Type B pancreatic cell (in vitro differentiated cells): ENCODE measurements at places on chromosomes 13 and 19. TPM values are rescaled to one million over a fixed set of nuclear protein-coding genes. Genes with fewer than 3 reads are reported as not detected.
A peak's percentile ranks its signal among the peaks of the same experiment; 100 is the strongest.

- H3K27me3 ChIP-seq = no peaks in the 10 kb centered on the region
- no peak for DNase-seq
- H3K36me3 ChIP-seq = no peaks in the 10 kb centered on the region
These were observed 525.3 kb downstream of the KLF12 start for GRCh38 chr13:73608711-73609485.

DNA sequence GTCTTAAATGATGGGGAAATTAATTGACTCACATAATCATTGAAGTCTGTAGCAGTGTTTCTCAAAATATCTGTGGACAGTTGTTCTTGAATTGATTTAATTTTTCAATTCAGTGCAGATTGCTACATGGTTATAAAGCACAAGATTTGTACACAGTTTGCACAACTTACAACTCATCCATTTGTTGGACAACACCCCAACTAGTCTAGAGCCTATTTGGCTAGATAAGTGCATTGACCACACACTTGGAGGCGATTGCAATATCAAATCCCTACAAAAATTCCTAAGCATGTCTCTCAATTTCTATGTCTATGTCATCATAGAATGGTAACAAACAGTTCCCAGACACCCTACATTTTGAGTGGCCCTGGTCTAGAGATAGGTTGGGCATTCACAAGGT, 48.0 kb upstream of the IPO5 start:
- H3K4me1 ChIP-seq = no peaks in the 10 kb centered on the region
- H3K27me3 ChIP-seq = peaks cover 9% of the 10 kb centered on the region
- H3K4me3 ChIP-seq = no peak overlapping the region

- no peak for DNase-seq
- H3K27ac ChIP-seq = peak overlapping the region; percentile 55
These were observed 13.1 kb downstream of the NOP53 start for GRCh38 chr19:47758443-47758804.

GRCh38 chr19:50333235-50333736, 4.1 kb upstream of the KCNC3 start:
- DNase-seq = peak; percentile 94
- H3K27ac ChIP-seq = peak overlapping the region; percentile 97
- H3K27me3 ChIP-seq = peaks cover 18% of the 10 kb centered on the region
- peak overlapping the region; percentile 91 for H3K4me3 ChIP-seq
- peaks cover 8% of the 10 kb centered on the region for H3K36me3 ChIP-seq
- H3K4me1 ChIP-seq = peaks cover 24% of the 10 kb centered on the region

GRCh38 chr19:38389957-38390924, 1.7 kb downstream of the SPRED3 start:
- H3K27ac ChIP-seq = peak overlapping the region; percentile 55
- DNase-seq = no peak
- H3K36me3 ChIP-seq = peaks cover 17% of the 10 kb centered on the region
- H3K4me1 ChIP-seq = peaks cover 9% of the 10 kb centered on the region
- peaks cover 48% of the 10 kb centered on the region for H3K27me3 ChIP-seq

- H3K36me3 ChIP-seq = peaks cover 22% of the 10 kb centered on the region
These were observed 26.3 kb upstream of the SIGLEC11 start for GRCh38 chr19:49987159-49987698.

GRCh38 chr13:53201454-53202225, 173.0 kb downstream of the OLFM4 start:
- no peak overlapping the region for H3K4me3 ChIP-seq
- DNase-seq = peak; percentile 71
- no peak overlapping the region for H3K27ac ChIP-seq
- H3K36me3 ChIP-seq = no peaks in the 10 kb centered on the region

GRCh38 chr13:35830850-35831450, 300.2 kb downstream of the DCLK1 start:
- no peak for DNase-seq

DNA sequence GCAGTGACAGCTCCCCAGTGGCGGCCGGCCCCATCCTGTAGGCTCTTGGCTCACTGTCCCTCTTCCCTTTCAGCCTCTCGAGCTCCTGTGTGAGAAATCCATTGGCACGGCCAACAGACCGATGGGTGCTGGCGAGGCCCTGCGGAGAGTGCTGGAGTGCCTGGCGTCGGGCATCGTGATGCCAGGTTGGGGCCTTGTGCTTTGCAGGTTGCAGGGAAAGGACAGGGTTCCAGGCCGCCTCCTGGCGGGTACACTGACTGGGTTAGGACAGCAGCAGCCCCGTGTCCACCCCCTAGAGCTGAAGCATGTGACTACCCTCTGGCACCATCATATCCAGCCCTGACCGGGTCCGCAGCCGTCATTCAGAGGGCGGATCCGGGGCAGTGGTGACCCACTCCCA, 21.5 kb upstream of the QTRT1 start:
- H3K36me3 ChIP-seq = peaks cover 15% of the 10 kb centered on the region
- no peak for DNase-seq
- H3K27me3 ChIP-seq = no peaks in the 10 kb centered on the region
- no peaks in the 10 kb centered on the region for H3K4me1 ChIP-seq
- H3K27ac ChIP-seq = no peak overlapping the region
- H3K4me3 ChIP-seq = no peak overlapping the region

GRCh38 chr13:60397704-60398378, 821 bp downstream of the TDRD3 start:
- peaks cover 30% of the 10 kb centered on the region for H3K4me1 ChIP-seq
- H3K4me3 ChIP-seq = peak overlapping the region; percentile 90
- H3K36me3 ChIP-seq = no peaks in the 10 kb centered on the region
- DNase-seq = peak; percentile 77
- H3K27ac ChIP-seq = peak overlapping the region; percentile 90
- H3K27me3 ChIP-seq = no peaks in the 10 kb centered on the region

DNA sequence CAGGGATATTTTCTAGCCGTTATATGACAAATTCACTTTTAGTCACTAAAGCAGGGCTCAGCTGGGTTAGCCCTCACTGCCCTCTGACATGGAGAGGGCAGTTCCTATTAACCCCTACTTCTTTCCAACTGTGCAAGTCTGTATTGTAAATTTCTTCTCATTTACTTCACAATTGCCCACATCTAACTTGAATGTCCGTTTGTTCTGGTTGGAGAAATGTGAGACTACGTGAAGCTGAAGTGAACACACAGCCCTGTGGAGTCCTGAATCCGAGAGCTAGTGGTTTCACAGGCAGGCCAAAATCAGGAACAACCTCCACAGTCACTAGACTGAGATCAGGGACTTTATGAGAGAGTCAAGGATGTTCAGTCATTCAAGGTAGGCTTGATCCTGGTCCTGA, 4.4 kb upstream of the MYO16 start:
- no peak overlapping the region for H3K27ac ChIP-seq
- H3K36me3 ChIP-seq = no peaks in the 10 kb centered on the region
- H3K27me3 ChIP-seq = peaks cover 12% of the 10 kb centered on the region
- no peak for DNase-seq
- no peak overlapping the region for H3K4me3 ChIP-seq
- no peaks in the 10 kb centered on the region for H3K4me1 ChIP-seq

- H3K36me3 ChIP-seq = no peaks in the 10 kb centered on the region
- DNase-seq = no peak
- no peaks in the 10 kb centered on the region for H3K4me1 ChIP-seq
- no peak overlapping the region for H3K27ac ChIP-seq
These were observed 131.6 kb downstream of the HS6ST3 start for GRCh38 chr13:96221471-96221870.

DNA sequence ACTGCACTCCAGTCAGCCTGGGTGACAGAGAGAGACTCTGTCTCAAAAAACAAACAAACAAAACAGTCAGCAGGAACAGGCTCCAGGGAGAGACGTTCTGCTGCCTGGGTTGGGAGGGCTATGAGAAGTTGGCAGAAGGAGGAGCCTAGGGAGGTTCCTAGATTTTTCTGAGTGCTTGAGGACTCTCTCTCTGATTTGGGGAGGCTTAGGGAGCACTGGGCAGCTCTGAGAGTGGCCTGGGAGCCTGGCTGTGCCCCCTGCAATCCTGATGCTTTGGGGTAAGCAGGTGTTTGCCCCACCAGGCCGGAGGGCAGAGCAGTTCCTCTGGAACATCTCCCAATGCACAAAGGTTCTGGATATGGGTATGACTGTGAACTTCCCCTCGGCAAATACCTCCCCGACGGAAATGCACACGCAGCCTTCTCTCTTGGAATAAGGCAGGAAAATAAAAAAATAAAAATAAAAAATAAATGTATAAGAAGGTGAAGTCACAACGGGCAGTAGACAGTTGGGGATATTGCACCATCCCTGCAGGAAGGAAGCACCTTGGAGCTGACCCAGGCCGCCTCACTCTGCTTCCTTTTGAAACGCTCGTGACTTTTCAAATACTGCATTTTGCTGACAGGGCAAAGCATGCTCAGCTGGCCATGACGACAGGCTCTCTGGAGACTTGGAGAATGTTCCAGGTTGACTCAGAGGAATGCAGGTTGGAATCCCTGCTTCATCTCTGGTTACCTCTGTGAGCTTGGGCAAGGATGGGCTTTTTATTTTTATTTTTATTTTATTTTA, 26.5 kb upstream of the HOMER3 start:
- no peak overlapping the region for H3K4me3 ChIP-seq
- H3K36me3 ChIP-seq = no peaks in the 10 kb centered on the region
- H3K27ac ChIP-seq = no peak overlapping the region
- H3K27me3 ChIP-seq = peaks cover 9% of the 10 kb centered on the region
- H3K4me1 ChIP-seq = no peaks in the 10 kb centered on the region

- DNase-seq = peak; percentile 55
- H3K4me1 ChIP-seq = peaks cover 22% of the 10 kb centered on the region
- no peaks in the 10 kb centered on the region for H3K36me3 ChIP-seq
These were observed 40.0 kb downstream of the COL4A1 start for GRCh38 chr13:110266983-110267382.

- H3K4me1 ChIP-seq = peaks cover 18% of the 10 kb centered on the region
- H3K27ac ChIP-seq = no peak overlapping the region
- DNase-seq = no peak
- H3K36me3 ChIP-seq = no peaks in the 10 kb centered on the region
These were observed 88.6 kb downstream of the DCT start for GRCh38 chr13:94390881-94391280.

GRCh38 chr19:16607819-16608218, 20.2 kb downstream of the MED26 start:
- no peak for DNase-seq
- H3K4me1 ChIP-seq = peaks cover 13% of the 10 kb centered on the region
- H3K27ac ChIP-seq = no peak overlapping the region

DNA sequence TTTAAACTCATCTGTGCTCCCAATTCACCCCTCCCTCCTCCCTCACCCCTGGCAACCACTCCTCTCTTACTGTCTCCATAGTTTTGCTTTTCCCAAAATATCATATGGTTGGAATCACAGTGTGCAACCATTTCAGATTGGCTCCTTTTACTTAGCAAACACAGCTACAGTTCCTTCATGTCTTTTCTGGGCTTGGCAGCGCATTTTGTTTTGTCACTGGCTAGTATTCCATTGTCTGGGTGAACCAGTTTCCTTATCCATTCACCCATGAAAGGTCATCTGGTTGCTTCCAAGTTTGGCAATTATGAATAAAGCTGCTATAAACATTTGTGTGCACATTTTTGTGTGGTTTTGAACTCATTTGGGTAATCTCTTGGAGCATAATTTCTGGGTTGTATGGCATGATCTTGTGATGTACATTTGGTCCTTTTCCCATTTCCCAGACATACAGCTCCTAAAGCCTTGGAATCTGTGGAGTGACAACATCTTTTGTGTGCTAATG, 23.9 kb upstream of the GAS6 start:
- no peaks in the 10 kb centered on the region for H3K27me3 ChIP-seq
- no peaks in the 10 kb centered on the region for H3K36me3 ChIP-seq
- no peak for DNase-seq
- H3K27ac ChIP-seq = no peak overlapping the region
- no peak overlapping the region for H3K4me3 ChIP-seq

GRCh38 chr13:21242236-21242635, 65.8 kb downstream of the MRPL57 start:
- H3K4me1 ChIP-seq = no peaks in the 10 kb centered on the region
- no peaks in the 10 kb centered on the region for H3K27me3 ChIP-seq
- DNase-seq = no peak
- no peak overlapping the region for H3K4me3 ChIP-seq
- H3K27ac ChIP-seq = no peak overlapping the region

GRCh38 chr19:38922482-38922881, 8.1 kb downstream of the SARS2 start:
- no peak overlapping the region for H3K4me3 ChIP-seq
- H3K4me1 ChIP-seq = peaks cover 3% of the 10 kb centered on the region

GRCh38 chr19:54106716-54107115, 4.1 kb downstream of the NDUFA3 start:
- H3K4me3 ChIP-seq = peak overlapping the region; percentile 45
- DNase-seq = no peak
- H3K4me1 ChIP-seq = peaks cover 6% of the 10 kb centered on the region

DNA sequence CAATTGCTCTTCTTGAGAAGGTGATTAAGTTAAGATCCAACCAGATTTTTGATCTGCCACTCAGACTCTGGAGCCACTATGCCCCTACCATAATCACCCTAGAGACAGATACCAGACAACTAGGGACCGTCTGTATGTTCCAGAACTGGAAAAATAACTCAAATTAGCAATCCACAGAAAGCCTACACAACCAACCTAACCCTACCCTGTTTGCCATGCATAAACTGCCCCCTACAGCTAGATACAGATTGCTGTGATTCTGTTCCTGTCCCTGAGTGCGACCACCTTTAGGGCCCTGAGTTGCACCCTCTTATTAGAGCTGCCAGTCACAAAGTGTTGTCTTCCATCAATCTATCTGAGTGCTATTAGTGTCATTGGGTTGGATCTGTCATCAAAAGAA, 929.8 kb upstream of the SLITRK1 start:
- H3K4me3 ChIP-seq = no peak overlapping the region
- H3K27ac ChIP-seq = no peak overlapping the region
- no peak for DNase-seq
- no peaks in the 10 kb centered on the region for H3K36me3 ChIP-seq

DNA sequence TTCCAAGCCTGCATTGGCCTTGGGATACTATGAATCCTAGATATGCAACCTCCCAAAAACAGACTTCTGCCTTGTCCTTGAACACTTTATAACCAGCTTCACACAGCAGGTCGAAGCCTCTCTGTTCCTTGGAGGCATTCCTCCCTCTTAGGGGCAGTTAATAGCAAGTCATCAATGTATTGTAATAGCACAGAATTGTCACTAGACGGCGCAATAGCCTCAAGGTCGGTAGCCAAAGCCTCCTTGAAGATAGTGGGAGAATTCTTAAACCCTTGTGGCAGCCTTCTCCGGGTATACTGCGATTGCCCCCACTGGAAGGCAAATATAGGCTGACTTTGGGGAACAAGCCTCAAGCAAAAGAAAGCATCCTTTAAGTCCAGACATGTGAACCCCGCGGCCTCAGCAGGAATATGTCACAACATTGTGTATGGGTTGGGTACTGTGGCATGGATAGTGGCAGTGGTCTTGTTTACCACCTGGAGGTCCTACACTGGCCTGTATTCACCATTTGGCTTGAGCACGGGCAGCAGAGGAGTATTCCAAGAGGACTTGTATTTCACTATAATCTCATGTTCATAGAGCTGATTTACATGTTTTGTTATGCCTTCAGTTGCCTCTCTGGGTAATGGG, 61.1 kb downstream of the ZNF431 start:
- no peaks in the 10 kb centered on the region for H3K4me1 ChIP-seq
- peaks cover 4% of the 10 kb centered on the region for H3K27me3 ChIP-seq
- H3K27ac ChIP-seq = no peak overlapping the region
- no peak for DNase-seq
- no peaks in the 10 kb centered on the region for H3K36me3 ChIP-seq
- H3K4me3 ChIP-seq = no peak overlapping the region

Gene PSG7
- total RNA-seq = not detected in 2 replicates

Gene KLF1
- total RNA-seq = not detected in 2 replicates

Gene FZR1
- total RNA-seq = 59.4 and 63.2 TPM in 2 replicates

Gene PRR20C
- not detected in 2 replicates for total RNA-seq

Gene GNA15
- 1.6 and 3.9 TPM in 2 replicates for total RNA-seq

Gene METTL21C
- total RNA-seq = not detected in 2 replicates

Gene CRLF1
- 2.8 and 7.8 TPM in 2 replicates for total RNA-seq

Gene TRIP10
- total RNA-seq = 35.1 and 42.3 TPM in 2 replicates

Gene CYP2S1
- total RNA-seq = 33.1 and 121 TPM in 2 replicates

Gene HIF3A
- total RNA-seq = 46.1 and 62.4 TPM in 2 replicates

Gene CPAMD8
- total RNA-seq = 27.6 and 42.9 TPM in 2 replicates

Gene LRRC63
- 0.24 and 0.29 TPM in 2 replicates for total RNA-seq
